ENCODE measurements at places on chromosomes 3 and 15.

DNA sequence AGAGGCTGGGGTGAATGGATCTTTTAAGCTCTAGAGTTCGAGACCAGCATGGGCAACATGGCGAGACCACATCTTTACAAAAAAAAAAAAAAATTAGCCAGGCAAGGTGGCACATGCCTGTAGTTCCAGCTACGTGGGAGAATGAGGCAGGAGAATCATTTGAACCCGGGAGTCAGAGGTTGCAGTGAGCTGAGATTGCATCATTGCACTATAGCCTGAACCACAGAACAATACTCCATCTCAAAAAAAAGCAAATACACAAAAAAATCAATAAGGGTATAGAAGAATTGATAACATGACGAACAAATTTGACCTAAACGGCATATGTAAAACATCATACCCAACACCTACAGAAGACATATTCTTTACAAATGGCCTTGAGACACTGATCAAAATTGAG, 668.4 kb downstream of the MECOM start:
- DNase-seq, result no peak

- DNase-seq, result no peak
Measured at GRCh38 chr3:192889679-192890078, 28.0 kb downstream of the MB21D2 start.

DNA sequence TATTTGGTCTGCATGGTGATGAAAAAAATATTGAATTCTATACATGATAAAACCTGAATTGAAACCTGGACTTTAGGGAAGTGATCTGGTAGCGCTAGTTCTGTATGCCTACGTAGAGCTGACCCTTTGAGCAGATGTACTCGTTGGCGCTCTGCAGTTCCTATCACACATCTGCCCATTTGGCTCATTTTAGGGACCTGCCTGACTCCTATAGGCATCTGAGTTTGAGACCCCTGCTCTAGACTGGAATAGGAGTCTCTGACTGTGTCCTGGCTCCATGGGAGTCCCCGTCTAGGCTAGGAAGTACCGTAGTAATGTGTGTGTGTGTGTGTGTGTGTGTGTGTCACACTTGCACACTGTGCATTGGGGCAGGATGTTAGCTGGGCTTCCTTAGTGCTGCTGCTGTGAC, 21.2 kb downstream of the STARD5 start:
- no peak for DNase-seq

- DNase-seq, result no peak
Measured at GRCh38 chr3:46239301-46239938, 2.8 kb upstream of the CCR3 start.

DNA sequence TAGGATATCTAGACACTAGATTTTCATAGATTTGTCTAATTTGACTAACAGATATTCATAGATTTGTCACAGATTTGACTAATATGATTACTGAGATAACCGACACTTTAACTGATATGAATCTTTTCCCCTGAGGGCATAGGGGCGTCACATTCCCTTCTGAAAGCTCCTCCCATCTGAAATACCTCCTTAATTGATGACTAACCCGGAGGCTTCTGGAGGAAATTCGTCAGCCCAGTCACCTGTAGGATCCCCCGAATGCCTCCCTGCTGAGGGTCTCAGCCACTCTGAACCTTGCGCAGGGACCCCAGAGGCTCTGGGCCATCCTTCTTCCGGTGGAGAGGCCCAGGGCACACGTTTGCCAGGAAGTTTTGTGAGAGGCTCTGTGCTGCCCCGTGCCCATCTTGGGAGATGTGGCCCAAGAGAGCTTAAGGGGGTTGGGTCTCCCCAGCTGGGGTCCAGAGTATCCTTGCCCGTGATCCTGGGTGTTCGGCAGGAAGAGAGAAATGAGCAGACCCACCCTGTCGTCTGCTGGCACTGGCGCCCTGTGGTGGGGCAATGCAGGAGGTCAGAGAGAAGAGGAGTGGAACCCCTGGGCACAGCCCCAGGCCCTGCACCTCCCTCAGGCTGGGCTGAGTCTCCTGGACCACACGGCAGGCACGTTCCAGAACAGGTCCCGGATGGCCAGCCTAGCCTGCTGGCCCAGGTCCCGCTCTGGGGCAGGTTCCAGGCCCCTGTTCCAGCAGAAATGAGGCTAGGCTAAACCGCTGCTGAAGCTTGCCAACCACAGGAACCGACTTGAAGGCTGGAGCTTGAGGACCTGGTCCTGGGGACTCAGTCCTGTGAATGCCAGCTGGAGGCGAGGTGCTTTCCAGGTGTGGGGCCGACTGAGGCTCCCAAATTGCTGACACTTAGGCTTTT, 1.7 kb downstream of the PLA2G4D start:
- DNase-seq, result no peak

- DNase-seq, result no peak
Measured at GRCh38 chr3:157027861-157028745, 131.8 kb downstream of the CCNL1 start.

- no peak for DNase-seq
Measured at GRCh38 chr3:137460944-137461343, 303.2 kb upstream of the SOX14 start.

GRCh38 chr3:72255791-72256559, 471.0 kb upstream of the PROK2 start:
- DNase-seq, result no peak

GRCh38 chr15:100712226-100712625, 109.8 kb downstream of the ASB7 start:
- peak; percentile 96 for DNase-seq

DNA sequence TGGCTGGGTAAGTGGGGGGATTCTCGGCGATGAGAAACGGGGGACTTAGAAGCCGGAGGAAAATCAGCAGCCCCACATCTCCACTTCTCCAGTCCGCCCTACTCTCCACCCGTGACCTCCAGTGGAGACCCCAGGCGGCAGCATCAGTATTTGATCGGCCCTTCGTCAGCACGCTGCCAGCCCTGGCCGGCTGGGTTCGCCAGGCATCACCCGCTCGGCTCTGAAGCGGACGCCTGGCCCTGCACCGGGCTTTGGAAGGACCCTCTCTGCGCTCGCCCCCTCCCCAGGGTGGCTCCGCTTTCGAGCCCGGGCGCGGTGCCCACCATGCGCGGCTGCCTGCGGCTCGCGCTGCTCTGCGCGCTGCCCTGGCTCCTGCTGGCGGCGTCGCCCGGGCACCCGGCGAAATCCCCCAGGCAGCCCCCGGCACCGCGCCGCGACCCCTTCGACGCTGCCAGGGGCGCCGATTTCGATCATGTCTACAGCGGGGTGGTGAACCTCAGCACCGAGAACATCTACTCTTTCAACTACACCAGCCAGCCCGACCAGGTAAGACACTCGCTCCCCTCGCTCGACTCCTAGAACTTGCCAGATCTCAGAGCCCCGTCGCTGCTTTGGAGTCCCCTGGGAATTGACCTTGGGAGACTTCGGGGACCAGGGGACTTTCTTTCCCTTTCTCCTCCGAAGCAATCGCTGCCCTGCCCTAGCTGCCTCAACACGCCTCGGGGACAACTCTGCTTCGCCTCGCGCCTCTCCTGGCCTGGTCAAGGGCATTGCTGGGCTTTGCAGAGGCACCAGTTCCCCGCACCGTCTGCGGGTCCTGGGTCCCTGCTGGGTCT, 561 bp downstream of the SIDT1 start:
- no peak for DNase-seq

DNA sequence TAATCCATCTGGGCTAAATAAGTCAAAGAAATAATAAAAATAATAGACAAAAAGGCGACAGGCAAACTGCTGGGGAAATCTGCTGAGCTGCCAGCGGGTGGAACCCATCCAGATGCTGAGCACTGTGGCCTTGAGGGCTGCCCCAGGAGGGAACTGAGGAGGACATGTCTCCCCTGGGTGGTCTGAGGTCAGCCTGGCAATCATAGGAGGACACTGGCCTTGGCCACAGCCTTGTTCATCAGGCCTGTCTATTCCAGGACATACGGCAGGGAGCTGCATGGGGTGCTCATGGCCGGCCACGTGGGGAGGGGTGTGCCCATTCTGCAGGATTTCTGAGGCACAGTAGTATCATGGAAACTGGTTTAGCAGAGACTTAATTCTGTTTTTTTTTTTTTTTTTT, 21.5 kb upstream of the SNRPA1 start:
- no peak for DNase-seq

GRCh38 chr3:175266478-175266877, 407.3 kb downstream of the NAALADL2 start:
- peak; percentile 24 for DNase-seq

- DNase-seq, result no peak
Measured at GRCh38 chr15:66993874-66994696, 71.3 kb upstream of the SMAD3 start.

GRCh38 chr3:21237638-21238037, 513.4 kb downstream of the ZNF385D start:
- no peak for DNase-seq

DNA sequence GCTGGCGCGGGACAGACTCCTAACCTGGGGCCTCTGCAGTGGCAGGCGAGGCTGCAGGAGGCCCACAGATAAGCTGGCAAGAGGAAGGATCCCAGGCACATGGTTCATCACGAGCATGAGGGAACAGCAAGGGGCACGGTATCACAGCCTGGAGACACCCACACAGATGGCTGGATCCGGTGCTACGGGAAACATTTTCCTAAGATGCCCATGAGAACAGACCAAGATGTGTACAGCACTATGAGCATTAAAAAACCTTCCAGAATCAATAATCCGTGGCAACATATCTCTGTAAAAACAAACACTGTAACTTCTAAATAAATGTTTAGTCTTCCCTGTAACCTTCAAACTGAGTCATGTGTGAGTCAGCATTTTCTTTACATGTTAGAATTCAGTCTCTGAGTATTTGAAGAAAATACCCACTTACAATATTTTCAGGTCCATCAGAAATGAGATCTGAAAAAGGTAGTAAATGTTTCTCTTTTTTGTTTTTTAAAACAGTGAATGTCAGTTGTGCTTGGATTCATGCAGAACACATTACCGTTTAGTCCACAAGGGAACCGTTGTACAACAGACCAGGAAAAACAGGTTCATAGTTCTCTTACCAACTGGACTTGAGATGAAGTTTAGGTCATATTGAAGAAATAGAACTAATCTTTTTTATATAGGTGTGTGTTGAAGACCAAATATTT, 75.9 kb downstream of the BOC start:
- peak; percentile 33 for DNase-seq

DNA sequence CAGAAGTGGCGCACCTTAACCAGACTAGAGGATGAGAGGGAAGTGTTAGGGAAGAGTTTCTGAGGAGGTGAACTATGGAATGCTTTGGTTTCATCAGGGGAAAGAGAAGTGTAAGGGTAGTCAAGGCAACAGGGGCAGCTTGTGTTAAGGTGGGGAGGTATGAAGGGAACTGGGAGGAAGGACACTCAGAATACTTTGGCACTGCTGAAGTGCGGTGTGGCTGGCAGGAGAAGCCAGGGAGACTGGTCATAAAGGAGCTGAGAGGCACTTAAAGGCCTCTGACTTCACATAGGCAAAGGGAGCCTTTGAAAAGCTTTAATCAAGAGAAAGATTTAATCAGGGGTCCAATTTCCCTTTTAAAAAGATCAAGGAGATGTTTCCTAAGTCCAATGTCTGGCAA, 129.0 kb downstream of the ERC2 start:
- no peak for DNase-seq

- DNase-seq, result no peak
Measured at GRCh38 chr15:70014331-70014730, 83.4 kb downstream of the TLE3 start.

DNA sequence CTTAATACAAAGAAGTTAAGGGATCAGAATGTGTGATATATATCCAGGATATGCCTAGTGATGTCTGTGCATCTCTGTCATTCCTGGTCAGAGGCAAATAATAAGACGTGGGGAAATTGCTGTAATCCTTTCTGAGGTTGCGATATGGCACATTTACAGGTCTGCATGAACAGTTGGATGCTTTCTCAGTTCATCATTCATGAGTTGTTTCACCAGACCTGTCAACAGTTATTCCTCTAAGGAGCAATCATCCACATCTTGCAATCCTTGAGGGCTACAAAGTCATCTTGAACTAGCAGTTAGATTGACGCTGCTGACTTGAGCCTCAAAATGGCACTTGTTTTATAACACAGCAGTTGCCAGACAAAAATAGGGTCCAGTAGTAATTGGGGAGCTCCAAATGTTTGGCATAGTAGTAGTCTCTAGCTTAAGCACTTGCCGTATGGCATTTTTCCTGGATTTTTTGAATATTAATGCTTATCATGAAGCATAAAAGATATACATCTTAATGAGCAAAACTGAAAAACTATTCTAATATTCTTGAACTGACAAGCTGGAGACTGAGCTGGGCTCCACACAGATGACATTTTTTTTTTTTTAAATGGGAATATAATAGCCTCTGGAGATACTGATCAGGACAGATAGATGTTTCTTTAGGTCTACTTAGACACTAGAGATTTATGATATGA, 761.7 kb downstream of the VGLL3 start:
- DNase-seq, result peak; percentile 3

DNA sequence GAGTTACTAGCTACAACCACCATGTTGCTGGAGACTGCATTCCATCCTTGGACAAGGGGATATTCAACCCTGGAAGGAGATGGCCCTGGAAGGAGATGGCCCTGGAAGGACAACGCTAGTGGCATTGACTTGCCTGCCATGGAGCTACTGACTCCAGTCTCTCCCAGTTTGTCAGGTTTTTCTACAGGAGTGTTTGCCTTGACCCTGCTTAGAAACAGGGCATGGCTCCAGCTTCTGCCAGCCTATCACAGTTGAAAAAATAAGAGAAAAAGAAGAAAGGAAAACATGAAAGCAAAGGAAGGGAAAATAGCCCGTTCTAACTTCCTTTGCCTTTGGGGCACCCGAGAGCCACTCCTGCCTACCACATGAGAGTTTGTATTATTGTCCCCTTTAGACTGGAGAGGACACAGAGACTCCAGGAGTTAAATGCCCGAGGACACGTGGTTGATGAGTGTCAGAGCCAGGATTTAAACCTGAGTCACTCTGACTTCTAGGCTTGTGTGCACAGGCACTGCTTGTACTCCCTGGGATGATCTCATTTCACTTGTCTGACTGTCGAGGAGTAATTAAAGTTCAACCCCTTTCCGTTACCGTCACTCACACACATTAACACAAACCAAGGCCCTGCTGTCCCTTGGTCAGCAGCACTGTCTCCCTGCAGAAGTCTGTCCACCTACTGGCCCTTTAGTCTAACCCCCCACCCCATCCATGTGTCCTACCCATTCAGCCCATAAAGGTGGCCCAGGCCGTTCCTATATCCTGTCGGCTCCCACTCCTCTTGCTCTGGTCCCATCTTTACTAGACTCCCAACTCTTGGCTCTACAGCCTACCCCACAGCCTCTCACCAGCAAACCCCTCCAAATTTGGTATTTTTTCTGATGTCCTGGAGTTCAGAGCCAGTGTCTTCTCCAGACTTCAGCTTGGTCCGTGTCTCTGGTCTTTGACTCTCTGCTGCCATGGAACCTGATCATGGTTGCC, 46.1 kb downstream of the C2CD4A start:
- peak; percentile 93 for DNase-seq

DNA sequence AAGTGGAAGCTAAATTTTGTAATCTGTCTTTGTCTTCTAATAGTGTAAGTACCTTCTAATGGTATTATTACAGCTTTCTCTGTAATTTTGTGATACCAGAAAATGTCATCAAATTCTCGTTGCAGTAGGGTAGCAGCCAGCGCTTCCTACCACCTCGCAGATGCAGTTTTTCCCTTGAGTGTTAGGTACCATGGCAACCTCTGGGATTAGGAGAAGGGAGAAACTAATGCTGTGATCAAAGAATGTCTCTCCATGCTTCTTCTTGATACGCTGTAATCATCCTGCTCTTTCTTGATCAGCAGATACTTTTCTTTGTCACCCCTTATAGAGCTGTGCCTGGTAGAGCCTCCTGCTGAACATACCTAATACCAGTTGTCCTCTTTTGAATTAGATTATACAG, 27.7 kb downstream of the SRP14 start:
- no peak for DNase-seq

- DNase-seq, result no peak
Measured at GRCh38 chr3:117836296-117836695, 1126.7 kb downstream of the TUSC7 start.

Measured in NCI-H226 (cell line).